Bronchial epithelial cell (primary cell): ENCODE measurements at places on chromosomes 2 and 18.
A peak's percentile ranks its signal among the peaks of the same experiment; 100 is the strongest.

- no peak for DNase-seq
Measured at GRCh38 chr2:55595536-55595935, 21.9 kb downstream of the PPP4R3B start.

- no peak for DNase-seq
Measured at GRCh38 chr2:1979569-1979968, 235.3 kb upstream of the PXDN start.

GRCh38 chr2:20603791-20604190, 47.1 kb downstream of the HS1BP3 start:
- DNase-seq, result no peak

DNA sequence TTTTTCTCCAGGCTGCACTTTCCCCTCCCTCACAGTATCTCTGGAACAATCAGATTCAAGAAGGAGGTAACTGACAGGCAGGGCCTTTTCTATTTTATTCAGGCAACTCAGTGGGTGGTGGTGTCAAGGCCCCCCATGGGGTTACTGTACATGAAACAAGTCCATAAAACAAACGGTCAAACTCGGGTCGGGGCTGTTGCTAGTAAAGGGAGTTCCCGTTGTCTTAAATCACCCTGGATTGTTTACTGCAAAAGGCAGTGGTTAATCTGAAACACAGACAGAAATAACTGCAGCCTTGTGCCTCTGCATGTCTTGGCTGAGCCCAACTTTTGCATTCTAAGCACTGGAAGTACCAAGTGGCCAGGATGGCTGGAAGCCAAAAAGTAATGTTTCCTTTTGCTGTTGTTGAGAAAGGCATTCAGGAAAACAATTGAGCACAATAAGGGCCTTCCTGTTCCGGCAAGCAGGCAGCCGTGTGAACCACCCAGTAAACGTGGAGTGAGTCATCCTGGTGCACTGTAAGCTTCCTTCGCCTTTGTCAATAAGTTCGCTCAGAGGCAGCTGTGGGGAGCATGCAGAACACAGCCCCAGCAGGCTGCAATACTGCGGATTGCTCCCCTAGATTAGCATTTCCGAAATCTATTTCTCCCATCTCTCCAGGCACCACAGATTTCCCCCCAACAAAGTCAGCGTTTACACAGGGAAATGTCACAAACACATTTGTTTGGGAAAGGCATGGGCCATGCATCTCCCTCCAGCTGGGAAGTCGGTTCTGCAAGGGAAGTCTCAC, 149.6 kb downstream of the IRS1 start:
- peak; percentile 100 for DNase-seq

GRCh38 chr18:7757175-7757574, 190.1 kb downstream of the PTPRM start:
- DNase-seq, result peak; percentile 80

- peak; percentile 84 for DNase-seq
Measured at GRCh38 chr2:160652236-160652635, 158.6 kb upstream of the RBMS1 start.

GRCh38 chr18:10297086-10297485, 157.3 kb upstream of the APCDD1 start:
- DNase-seq, result no peak

DNA sequence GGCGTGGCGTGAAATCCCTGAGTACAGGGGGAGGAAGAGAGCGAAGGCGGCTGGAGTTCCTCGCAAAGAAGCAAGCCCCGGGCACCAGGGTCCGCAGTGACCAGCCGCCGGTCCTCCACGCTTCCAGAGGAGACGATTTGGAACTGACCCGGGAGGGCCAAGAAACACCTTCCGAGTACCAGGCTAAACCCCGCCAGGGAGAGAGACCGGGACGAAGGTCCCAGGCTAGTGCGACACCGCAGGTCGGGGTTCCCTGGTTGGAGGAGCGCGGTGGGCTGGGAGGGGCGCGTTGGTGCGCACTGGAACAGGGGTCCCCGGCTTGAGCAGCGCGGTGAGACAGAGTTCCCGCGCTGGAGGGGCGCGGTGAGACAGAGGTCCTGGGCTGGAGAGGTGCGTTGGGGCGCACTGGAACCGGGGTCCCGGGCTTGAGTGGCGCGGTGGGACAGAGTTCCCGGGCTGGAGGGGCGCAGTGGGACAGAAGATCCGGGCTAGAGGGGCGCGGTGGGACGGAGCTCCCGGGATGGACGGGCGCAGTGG, 901 bp downstream of the WDFY1 start:
- no peak for DNase-seq

GRCh38 chr2:222708274-222708710, 36.8 kb downstream of the MOGAT1 start:
- peak; percentile 64 for DNase-seq

- peak; percentile 60 for DNase-seq
Measured at GRCh38 chr2:236676136-236676873, 106.7 kb downstream of the ACKR3 start.

GRCh38 chr18:55054021-55054990, 95.0 kb upstream of the CCDC68 start:
- no peak for DNase-seq

DNA sequence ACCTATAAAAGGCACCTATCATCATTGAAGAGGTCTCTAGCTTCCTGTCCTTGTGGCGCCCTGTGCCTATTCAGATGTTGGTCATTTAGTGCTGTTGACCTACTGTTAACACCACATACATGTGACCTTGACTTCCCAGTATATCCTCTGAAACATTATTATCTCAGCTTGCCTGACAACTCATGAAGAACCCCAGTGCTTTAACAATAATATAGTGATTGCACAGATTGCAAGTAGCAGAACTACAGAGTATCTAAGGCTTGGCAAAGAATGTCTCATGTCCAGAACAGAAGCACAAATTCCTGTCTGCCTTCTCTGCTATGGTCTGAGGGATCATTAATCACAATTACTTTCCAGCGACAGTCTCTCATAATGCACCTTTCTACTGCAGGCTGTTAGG, 165.3 kb downstream of the LCLAT1 start:
- no peak for DNase-seq

DNA sequence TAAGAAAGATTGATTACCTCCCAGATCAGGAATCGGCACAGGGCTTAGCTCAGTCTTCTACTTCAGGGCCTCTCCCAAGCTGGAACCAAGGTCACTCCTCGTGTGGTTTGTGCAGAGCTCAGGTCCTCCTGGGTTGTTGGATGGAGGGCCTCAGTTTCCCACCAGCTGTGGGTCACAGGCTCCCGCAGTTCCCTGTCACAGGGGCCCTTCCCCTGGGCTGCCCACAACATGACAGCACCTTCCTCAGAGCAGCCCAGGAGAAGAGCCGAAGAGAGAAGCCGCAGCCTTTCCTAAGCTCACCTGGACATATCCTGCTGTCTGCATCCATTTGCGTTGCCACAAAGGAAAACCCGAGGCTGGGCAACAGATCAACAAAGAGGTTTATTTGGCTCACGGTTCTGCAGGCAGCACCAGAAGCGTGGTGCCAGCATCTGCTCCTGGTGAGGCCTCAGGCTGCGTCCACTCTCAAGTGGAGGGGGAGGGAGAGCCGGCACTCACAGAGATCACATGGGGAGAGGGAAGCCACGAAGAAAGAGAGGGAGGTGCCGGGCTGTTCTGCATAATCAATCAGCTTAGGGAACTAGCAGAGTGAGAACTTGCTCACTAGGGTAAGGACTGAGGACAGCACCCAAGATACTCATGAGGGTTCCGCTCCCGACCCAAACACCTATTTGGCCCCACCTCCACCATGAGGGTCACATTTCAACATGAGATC, 13.0 kb upstream of the ALLC start:
- DNase-seq, result no peak

- no peak for DNase-seq
Measured at GRCh38 chr2:238801791-238802190, 46.1 kb upstream of the TWIST2 start.

DNA sequence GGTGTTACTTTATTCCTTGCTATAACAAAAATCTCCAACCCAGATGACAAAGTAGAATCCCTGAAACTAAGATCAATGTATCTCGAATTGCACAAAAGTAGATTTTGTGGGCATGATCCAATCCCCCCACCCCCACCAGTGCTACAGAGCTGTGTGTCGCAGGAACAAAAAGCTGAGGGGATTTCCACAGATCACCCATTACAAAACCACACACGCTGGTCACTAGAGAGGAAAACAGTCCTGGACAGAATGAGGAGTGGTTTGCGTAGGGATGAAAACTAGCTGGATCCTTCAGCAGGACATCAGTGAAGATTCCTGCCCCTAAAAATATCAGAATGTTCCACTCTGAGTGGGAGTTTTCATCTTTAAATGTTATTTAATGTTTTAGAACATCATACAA, 165.3 kb upstream of the STK17B start:
- DNase-seq, result no peak

DNA sequence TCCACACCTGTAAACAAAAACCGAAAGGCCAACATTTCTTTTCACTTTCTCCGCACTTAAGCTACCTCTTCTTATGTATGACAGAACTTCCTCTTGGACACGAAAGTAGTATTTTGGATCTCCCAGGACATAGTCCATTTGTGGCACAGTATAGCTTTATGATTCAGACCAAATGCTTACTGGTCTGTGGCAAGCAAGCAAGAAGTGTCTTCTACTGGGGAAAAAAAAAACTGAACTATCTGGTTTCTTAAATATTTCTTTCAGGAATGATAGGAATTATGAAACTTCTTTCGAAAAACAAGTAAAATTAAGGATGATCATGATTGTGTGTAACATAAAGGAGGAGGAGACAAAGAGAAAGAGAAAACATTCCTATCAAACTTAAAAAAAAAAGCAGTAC, 33.6 kb downstream of the SRBD1 start:
- no peak for DNase-seq

DNA sequence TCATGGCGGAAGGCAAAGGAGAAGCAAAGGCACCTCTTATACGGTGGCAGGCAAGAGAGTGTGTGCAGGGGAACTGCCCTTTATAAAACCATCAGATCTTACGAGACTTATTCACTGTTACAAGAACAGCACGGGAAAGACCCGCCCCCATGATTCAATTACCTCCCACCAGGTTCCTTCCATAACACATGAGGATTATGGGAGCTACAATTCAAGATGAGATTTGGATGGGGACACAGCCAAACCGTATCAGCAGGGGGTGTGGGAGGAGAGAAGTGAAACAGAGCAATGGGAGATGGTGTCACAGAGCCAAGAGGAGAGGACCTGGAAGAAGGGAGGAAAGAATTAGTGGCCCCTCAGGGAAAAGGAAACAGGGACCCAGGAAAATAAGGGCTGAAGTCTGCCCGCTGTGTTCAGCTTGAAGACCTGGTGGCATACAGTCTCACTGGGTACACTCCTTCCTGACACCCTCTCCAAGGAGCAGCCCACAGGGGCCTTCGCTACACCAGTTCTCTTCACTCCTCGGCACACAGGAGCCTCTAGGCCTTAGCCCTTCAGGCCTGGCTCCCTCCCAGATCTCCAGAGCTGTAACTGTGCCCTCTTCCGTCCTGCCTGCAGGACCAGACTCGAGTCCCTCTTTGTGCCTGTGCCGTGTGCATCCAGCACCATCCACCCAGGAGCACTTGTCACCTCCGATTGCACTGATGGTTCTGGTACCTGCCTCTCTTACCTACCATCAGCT, 262.1 kb downstream of the EIPR1 start:
- DNase-seq, result no peak

GRCh38 chr2:30688956-30689401, 118.3 kb downstream of the CAPN13 start:
- no peak for DNase-seq

DNA sequence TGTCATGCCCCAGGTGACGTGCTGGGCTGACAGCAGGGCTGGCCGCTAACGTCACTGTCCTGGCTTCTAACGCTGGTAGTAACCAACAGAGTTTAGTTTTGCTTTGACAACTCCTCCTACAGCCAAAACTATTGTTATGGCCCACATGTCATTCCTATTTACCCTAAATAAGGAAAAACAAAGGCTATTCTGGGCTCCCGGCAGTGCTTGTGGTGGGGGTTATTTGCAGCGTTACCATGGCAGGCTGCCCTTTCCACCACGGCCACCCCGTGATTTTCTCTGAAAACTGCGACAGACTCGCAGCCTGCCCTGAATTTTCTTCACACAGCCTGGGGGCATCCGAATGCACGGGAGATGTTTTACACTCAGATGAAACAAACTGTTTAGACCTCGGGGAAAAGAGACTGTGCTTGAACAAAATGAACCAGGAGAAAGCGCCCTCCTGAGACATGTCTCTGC, 115.2 kb downstream of the FAM210A start:
- DNase-seq, result no peak

- DNase-seq, result no peak
Measured at GRCh38 chr18:50334546-50335152, 40.2 kb upstream of the SKA1 start.
